ENCODE measurements at places on chromosomes 6 and 20.

DNA sequence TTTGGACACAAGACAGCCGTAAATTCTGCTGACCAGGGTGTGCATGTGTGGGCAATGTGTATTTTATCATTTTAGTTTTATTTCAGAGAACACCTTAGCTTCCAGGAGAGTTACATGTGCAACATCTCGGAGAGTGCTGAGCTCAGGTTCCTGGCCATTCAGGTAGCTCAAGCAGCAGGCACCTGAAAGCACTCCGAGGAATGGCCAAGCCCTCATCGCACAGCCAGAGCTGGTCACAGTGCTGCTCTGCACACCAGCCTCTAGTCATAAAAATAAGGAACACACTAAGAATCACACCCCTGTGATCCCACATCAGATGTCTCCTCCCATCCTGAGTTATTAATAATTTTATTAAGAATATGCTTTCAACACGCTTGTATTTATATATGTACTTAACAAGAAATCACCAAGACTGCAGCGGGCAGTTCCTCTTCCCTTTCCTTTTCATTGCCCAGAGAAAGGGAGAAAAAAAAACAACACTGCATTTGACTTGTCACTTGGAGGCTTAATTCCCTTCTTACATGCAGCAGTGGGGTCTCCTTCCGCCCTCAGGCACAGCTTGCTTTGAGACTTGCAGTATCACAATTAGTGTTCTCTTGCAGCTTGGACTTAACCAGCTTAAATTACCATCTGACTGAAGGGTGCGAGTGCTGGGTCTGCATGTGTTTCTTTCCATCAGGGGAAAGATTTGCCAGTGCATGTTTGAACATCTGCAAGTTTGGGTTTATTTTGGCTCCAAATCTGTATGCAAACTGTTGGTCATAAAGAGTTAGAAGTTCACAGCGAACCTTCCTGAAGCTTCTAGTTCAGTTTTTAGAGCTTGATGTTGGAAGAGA lies 36.0 kb upstream of the IRF4 start:
- no peak for DNase-seq

DNA sequence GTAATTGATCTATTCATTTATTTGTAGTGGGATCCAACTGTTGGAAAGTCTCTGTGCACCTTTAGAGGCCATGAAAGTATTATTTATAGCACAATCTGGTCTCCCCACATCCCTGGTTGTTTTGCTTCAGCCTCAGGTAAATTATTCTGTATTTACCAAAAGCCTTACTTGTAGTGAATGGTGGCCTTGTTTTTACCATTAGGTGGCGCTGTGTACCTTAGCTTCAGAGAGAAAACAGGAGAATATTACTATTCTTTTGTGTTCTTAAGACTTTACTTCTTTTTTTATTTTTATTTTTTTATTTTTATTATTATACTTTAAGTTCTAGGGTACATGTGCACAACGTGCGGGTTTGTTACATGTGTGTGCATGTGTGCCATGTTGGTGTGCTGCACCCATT lies 23.7 kb downstream of the PEX7 start:
- no peak for DNase-seq

DNA sequence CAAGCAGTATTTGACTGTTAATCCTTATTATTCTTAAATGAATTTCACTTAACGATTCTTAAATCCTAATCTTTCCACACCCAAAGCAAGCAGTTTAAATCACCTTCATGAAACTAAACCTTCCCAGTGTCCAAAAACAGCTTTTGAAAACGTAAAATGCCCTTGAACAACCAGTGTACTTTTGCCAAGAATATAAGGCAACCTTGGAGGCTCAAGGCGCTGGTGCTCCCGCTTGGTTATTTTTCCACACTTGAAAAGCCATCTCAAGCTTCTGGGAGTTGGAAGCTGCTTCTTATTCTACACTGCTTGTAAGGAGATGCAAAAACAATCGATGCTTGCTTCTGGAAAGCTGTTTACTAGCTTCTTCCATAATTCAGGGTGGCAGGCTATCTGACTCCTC lies 625.7 kb downstream of the HTR1B start:
- no peak for DNase-seq

DNA sequence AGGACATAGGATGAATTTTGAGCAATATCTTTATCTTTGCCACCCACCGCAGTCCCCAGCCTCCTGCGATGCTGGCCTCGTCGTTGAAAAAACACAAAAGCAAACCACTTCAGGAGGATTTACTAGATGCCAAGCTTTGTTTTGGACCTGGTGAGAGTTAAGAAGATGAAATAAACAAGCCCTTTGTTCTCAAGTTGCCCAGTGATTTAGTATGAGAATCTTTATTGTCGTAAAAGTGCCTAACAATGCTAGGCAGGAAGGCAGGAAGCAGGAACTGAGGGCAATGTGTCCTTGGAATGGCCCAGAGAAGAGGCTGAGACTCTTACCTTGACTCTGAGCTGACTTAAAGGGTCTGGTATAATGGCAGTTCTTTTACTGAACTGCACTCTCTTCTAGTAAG lies 116.0 kb downstream of the TRMT11 start:
- no peak for DNase-seq

DNA sequence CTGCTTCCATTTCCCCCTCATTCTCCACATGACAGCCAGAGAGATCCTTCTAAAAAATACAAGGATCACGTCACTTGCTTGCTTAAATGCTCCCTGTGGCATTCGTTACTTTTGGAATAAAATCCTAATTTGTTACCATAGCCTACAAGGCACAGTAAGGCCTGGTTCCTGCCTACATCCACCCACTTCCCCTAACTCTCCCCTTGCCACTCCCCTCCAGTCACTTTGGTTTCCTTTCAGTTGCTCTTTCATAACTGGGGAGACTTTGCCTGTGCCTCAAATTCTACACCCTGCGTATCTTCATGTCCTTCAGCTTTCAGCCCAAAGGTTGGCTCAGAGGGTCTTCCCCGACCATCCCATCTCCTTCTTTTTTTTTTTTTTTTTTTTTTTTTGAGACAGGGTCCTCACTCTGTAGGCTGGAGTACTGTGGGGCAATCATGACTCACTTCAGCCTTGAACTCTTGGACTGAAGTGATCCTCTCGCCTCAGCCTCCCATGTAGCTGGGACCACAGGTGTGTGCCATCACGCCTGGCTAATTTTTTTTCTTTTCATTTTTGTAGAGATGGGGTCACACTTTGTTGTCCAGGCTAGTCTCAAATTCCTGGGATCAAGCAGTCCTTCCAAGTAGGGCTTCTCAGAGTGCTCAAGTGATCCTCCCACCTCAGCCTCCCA lies 12.5 kb downstream of the ID1 start:
- no peak for DNase-seq

DNA sequence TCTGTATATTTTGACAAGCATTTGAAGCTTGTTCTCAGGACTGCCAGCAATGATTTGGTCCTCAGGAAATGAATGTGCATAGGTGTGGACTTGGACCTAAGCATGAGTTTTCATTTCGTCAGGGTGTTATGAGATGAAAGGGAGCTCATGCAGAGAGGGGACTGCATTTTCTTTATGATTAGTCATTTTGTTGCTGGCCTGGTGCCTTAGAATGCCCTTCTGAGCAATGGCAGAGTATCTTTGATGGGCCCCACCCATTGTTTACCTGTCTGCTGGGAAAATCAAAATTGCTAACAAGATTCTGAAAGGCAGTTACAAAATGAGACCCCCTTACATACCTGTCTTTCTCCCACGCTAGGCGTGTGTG lies 51.5 kb upstream of the MTHFD1L start:
- no peak for DNase-seq

- no peak for DNase-seq
Measured at GRCh38 chr6:37913210-37913609, 93.7 kb downstream of the ZFAND3 start.

- no peak for DNase-seq
Measured at GRCh38 chr6:148064406-148065134, 278.1 kb upstream of the SASH1 start.

DNA sequence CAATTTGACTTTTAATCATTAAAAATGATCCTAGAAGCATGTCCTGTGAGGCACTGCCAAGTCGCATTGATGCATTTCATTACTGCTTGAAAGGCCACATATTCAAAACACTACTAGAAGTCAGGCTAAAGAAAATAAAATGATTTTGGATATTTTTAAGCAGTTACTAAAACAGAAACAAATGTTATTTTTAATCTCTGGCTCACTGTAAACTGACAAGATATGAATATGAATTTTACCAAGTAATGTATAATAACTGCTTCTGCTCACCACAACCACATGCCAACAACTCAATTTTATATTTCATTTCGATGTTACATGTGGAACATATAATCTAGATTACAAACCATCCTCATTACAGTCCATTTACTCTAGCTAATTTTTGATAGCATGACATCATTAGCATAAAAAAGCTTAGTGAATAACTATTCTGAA lies 90.6 kb downstream of the ATXN1 start:
- no peak for DNase-seq

GRCh38 chr6:107819964-107820337 lies 4.2 kb downstream of the SCML4 start:
- no peak for DNase-seq
